Stimulated activated CD8-positive, alpha-beta memory T cell treated with anti-CD3 and anti-CD28 coated beads, Interleukin-2, amount 100 ng/mL, for 1 hour (primary cell): ENCODE measurements at places on chromosomes 11 and 22.

GRCh38 chr11:63945477-63946163 is 6.8 kb downstream of the NAA40 start:
- no peak for DNase-seq

DNA sequence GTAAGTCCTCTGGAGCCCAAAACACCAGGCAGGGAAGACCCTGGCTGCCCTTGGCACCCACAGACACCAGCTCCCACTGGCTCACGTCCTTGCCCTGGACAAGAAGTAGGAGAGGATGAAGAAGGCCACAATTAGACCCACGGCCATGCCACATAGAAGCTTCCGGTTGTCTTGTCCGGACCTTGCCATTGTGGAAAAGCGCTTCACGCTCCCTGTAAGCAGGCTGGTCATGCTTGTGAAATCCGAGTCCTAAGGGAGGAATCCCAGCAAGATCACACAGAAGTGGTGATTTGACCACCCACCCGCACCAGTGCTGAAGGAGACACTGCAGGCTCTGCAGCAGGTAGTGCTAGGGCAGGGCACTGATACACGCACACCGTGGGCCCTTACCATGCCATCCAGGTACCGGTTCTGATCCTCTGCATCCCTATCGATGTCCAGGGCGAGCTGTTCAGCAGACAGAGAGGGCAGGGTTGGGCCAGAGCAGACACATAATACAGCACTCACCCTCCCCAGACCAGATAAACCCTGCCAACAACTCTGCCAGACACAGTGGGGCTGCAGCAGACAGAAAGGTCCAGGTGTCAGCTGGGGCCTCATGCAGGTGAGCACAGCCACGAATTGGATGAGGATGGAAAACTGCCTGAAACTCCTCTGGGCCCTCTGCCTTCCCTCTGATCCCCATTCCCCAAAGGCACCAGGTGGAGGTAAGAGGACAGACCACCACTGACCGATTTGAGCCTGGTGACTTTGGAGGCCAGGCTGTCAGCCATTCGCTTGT is 1.8 kb downstream of the BET1L start:
- DNase-seq: no peak

DNA sequence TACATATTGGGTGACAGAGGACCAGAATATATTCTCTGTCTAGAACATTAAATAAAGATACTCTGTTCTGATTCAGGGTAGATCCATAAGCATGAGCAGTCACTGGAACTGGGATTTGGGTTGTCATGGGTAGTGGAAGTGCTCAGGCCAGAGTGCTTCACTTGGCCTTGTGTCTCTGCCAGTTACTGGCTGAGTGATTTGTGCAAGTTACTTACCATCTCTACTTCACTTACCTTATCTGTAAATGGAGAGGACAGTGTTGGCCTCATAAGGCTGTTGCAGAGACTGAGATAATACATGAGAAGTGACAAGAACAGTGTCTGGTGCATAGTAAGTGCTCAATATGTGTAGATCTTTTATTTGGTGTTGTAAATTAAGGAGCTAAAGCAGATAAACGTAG is 17.6 kb downstream of the ATXN10 start:
- DNase-seq: no peak

- DNase-seq: no peak
Measured at GRCh38 chr11:24705474-24705873, 208.6 kb downstream of the LUZP2 start.

DNA sequence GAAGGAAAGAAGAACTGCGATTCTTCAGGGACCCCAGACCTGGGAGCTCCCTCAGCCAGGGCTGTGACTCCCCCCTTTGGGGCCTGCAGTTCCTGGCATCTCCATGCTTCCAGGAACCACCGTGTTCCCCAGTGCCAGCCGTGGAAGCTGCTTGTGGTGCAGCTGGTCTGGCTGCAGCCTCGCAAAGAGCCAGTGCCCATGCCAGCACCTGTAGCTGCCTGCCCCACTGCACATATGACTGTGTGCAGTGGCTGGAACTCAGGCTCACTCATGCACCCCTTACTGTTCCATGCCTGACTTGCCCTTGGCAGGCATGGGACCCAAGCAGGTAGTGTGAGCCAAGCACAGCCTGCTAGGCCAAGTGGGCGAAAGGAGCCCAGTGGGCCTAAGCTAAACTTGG is 401.3 kb downstream of the LRRC4C start:
- no peak for DNase-seq
